ENCODE measurements at places on chromosomes 4 and X.

GRCh38 chr4:184255361-184255760, 37.7 kb upstream of the ENPP6 start:
- H3K27ac ChIP-seq: no peak overlapping the region
- peak; percentile 16 for DNase-seq
- no peaks in the 10 kb centered on the region for H3K36me3 ChIP-seq
- H3K4me3 ChIP-seq: no peak overlapping the region
- no peaks in the 10 kb centered on the region for H3K27me3 ChIP-seq

DNA sequence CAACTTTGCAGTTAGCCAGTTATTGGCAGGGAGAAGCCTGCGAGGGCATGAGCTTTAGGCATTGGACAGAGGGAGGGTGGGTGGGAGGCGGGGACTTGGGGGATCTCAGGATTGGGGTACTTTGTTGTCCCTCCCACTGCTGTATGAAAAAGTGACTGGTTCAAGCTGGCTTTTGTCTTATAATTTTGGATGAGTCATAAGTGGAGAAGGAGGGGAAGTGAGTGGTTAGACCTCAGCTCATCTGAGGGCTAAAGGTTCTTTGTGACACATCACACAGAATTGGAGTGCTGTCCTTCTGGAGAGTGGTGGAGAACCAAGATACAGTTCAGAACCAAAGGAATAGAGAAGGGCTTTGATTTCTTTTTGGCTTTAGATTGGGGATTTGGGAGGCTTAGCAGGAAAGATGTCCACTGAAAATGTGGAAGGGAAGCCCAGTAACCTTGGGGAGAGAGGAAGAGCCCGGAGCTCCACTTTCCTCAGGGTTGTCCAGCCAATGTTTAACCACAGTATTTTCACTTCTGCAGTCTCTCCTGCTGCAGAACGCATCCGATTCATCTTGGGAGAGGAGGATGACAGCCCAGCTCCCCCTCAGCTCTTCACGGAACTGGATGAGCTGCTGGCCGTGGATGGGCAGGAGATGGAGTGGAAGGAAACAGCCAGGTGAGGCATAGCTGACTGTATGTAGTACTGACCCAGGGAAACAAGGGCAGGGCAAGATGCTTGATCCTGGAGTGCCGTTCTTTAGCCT, at the start of gene SLC4A4:
TSS of gene SLC4A4 (plus strand) at position 175 of the 748 bp plus-strand sequence.
- peaks cover 13% of the 10 kb centered on the region for H3K4me1 ChIP-seq
- H3K27ac ChIP-seq: no peak within 1 kb of the TSS
- H3K27me3 ChIP-seq: peaks cover 17% of the 10 kb centered on the region
- peak; percentile 61 for DNase-seq

- no peak overlapping the region for H3K27ac ChIP-seq
- H3K4me1 ChIP-seq: no peaks in the 10 kb centered on the region
- no peaks in the 10 kb centered on the region for H3K27me3 ChIP-seq
Measured at GRCh38 chr4:88706574-88706973, 8.9 kb upstream of the NAP1L5 start.

- no peaks in the 10 kb centered on the region for H3K36me3 ChIP-seq
- H3K4me3 ChIP-seq: no peak overlapping the region
- H3K4me1 ChIP-seq: peaks cover 42% of the 10 kb centered on the region
Measured at GRCh38 chr4:7761720-7762119, 177.9 kb downstream of the AFAP1 start.

GRCh38 chr4:182699795-182700194, 217.4 kb downstream of the DCTD start:
- DNase-seq: no peak
- no peaks in the 10 kb centered on the region for H3K36me3 ChIP-seq
- no peak overlapping the region for H3K27ac ChIP-seq
- H3K27me3 ChIP-seq: no peaks in the 10 kb centered on the region

- peak overlapping the region; percentile 88 for H3K27ac ChIP-seq
- DNase-seq: peak; percentile 64
- peak overlapping the region; percentile 62 for H3K4me3 ChIP-seq
Measured at GRCh38 chr4:6942238-6942800, 32.7 kb downstream of the TBC1D14 start.

DNA sequence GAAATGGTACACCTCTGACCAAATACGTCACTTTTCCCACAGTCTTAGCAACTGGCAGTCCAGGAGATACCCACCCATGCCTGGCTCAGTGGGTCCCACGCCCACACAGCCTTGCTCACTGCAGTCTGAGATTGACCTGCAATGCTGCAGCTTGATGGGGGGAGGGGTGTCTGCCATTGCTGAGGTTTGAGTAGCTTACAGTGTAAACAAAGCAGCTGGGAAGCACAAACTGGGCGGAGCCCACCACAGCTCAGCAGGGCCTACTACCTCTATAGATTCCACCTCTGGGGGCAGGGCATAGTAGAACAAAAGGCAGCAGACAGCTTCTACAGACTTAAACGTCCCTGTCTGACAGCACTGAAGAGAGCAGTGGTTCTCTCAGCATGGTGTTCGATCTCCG, 52.7 kb downstream of the AMER1 start:
- no peak for DNase-seq
- no peaks in the 10 kb centered on the region for H3K27me3 ChIP-seq
- H3K27ac ChIP-seq: no peak overlapping the region
- no peaks in the 10 kb centered on the region for H3K4me1 ChIP-seq
- no peak overlapping the region for H3K4me3 ChIP-seq

DNA sequence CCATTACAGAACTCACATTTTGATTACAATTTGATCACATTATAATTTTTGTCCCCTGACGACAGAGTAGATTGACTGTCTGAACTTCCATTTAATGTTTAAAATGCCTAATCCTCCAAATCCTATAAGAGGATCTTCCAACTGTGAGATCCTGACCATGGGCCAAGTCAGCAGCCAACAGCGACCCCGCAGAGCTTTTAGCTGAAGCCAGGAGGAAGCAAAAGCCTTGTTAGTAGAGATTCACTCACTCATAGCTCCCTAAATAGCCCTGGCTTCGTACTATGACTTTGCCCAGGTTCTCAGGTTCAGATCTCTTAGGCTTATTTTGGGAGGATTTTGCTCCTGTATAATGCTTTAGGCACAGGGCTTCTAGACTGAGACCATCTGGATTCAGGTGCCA, 413.1 kb downstream of the NKX6-1 start:
- no peaks in the 10 kb centered on the region for H3K27me3 ChIP-seq
- H3K4me1 ChIP-seq: no peaks in the 10 kb centered on the region
- H3K27ac ChIP-seq: no peak overlapping the region
- no peak for DNase-seq
- no peak overlapping the region for H3K4me3 ChIP-seq

DNA sequence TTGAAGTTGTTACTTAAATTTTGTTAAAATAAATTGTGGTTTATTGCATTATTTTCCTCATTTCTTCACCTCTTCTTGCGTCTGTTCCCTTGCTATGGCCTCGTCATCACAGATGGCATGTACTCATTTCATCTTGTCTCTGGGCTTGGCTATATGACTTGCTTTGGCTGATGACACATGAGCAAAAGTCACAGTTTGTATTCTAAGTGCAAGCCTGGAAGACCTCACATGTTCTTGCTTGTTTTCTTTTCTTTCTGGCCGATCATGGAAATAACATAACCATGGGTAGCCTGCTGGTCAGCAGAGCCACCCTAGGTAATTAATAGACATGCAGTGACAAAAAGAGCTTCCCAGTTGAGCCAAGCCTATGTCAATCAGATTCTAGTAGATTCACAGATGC, 527.9 kb downstream of the SPRY1 start:
- H3K27ac ChIP-seq: no peak overlapping the region
- DNase-seq: no peak
- H3K4me1 ChIP-seq: no peaks in the 10 kb centered on the region
- no peaks in the 10 kb centered on the region for H3K36me3 ChIP-seq
- no peak overlapping the region for H3K4me3 ChIP-seq
- no peaks in the 10 kb centered on the region for H3K27me3 ChIP-seq

DNA sequence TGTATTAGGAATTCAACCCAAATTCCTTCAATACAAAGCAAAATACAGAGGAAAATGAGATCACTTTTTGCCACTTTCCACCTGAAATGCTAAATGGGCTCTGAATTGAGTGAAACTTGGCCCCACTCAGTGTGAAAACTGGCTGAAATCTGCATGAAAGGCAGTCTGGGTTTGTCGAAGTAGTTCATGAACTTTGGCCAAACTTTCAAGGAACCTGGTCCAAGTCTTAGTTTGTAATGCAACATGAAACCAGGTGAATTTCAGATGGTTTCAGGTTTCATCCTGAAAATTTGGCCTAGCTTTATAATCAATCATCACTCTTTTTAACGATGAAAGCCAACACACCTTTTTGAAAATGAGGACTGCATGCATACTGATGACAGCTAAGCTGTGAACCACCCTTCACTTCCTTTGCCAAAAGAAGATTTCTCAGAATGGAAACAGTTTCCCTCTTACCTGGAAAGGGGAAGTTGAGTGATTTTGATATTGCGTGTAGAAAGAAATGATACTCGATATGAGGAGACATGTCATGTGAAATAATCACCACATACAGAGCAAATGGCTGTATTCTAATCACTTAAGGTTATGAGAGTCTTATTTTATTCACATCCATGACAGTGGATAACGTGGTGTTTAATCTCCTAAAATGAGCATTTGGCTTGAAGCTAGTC, 209.9 kb upstream of the ETNPPL start:
- H3K4me3 ChIP-seq: peak overlapping the region; percentile 43
- peaks cover 55% of the 10 kb centered on the region for H3K36me3 ChIP-seq
- H3K27me3 ChIP-seq: no peaks in the 10 kb centered on the region
- H3K4me1 ChIP-seq: peaks cover 37% of the 10 kb centered on the region
- DNase-seq: peak; percentile 35

GRCh38 chrX:131802836-131803626, 220.1 kb upstream of the STK26 start:
- H3K27me3 ChIP-seq: no peaks in the 10 kb centered on the region
- no peak overlapping the region for H3K27ac ChIP-seq
- no peak for DNase-seq
- no peaks in the 10 kb centered on the region for H3K36me3 ChIP-seq
- H3K4me1 ChIP-seq: no peaks in the 10 kb centered on the region

DNA sequence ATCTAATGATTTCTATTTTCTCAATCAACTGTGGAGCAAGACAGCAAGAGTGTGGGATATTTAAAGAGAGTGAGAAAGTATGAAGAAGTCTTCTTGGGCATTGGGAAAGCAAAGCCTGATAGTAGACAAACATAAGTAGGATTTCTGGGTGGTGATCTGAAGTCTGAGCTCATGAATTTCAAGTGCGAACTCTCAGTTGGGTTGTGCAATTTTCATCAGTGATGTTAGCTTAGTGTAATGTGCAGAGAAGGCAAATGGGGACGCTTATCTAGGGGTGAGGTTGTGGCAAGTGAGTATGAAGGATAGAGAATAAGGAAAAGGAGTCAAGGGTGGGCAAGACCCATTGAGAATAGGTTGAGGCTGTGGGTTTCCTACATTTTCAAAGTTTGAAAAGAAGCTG, 23.7 kb downstream of the VGLL1 start:
- peaks cover 4% of the 10 kb centered on the region for H3K4me1 ChIP-seq
- H3K27me3 ChIP-seq: no peaks in the 10 kb centered on the region
- no peaks in the 10 kb centered on the region for H3K36me3 ChIP-seq
- H3K4me3 ChIP-seq: no peak overlapping the region
- DNase-seq: no peak

GRCh38 chr4:17523662-17524061, 8.7 kb downstream of the CLRN2 start:
- H3K4me1 ChIP-seq: no peaks in the 10 kb centered on the region
- no peak overlapping the region for H3K27ac ChIP-seq
- DNase-seq: no peak
- no peaks in the 10 kb centered on the region for H3K36me3 ChIP-seq

DNA sequence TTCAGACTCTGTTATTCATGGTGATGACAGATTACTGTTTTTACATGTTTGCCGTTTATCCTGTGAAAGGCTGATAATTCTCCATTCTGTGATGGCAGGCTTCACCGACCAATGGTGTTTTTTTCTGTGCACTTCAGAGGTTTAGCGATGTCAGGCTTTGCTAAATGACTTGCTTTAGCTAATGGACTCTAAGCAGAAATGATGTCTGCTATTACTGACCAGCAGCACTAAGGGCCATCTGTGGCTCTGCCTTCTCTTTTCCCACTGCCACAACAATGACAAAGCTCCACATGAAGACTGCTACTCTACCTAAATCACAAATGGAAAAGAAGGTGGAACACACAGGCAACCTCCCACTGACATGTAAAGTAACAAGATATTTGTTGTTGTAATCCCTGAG, 68.4 kb upstream of the ALB start:
- no peaks in the 10 kb centered on the region for H3K27me3 ChIP-seq
- H3K36me3 ChIP-seq: no peaks in the 10 kb centered on the region
- no peaks in the 10 kb centered on the region for H3K4me1 ChIP-seq
- no peak overlapping the region for H3K4me3 ChIP-seq
- no peak overlapping the region for H3K27ac ChIP-seq

GRCh38 chr4:10089346-10089745, 27.3 kb downstream of the WDR1 start:
- H3K36me3 ChIP-seq: peaks cover 88% of the 10 kb centered on the region
- DNase-seq: no peak
- no peak overlapping the region for H3K27ac ChIP-seq
- H3K4me1 ChIP-seq: peaks cover 39% of the 10 kb centered on the region

GRCh38 chrX:74377282-74377681, 44.0 kb upstream of the SLC16A2 start:
- no peak for DNase-seq
- H3K27ac ChIP-seq: no peak overlapping the region
- H3K4me1 ChIP-seq: no peaks in the 10 kb centered on the region

GRCh38 chr4:26464420-26465095, 25.7 kb downstream of the CCKAR start:
- no peak overlapping the region for H3K27ac ChIP-seq
- H3K27me3 ChIP-seq: no peaks in the 10 kb centered on the region
- no peaks in the 10 kb centered on the region for H3K36me3 ChIP-seq

- no peaks in the 10 kb centered on the region for H3K36me3 ChIP-seq
- H3K4me3 ChIP-seq: no peak overlapping the region
- H3K4me1 ChIP-seq: no peaks in the 10 kb centered on the region
- peaks cover 3% of the 10 kb centered on the region for H3K27me3 ChIP-seq
- H3K27ac ChIP-seq: no peak overlapping the region
- DNase-seq: no peak
Measured at GRCh38 chr4:151489462-151490203, 80.7 kb downstream of the FHIP1A start.

GRCh38 chr4:7434766-7435150, at the start of gene PSAPL1:
Gene PSAPL1 (minus strand): TSS chr4:7434930. CDS start chr4:7434879, 51 bp downstream.
- no peaks in the 10 kb centered on the region for H3K4me1 ChIP-seq
- H3K27me3 ChIP-seq: no peaks in the 10 kb centered on the region
- no peak within 1 kb of the TSS for H3K4me3 ChIP-seq
- no peak within 1 kb of the TSS for H3K27ac ChIP-seq
- no peak for DNase-seq

DNA sequence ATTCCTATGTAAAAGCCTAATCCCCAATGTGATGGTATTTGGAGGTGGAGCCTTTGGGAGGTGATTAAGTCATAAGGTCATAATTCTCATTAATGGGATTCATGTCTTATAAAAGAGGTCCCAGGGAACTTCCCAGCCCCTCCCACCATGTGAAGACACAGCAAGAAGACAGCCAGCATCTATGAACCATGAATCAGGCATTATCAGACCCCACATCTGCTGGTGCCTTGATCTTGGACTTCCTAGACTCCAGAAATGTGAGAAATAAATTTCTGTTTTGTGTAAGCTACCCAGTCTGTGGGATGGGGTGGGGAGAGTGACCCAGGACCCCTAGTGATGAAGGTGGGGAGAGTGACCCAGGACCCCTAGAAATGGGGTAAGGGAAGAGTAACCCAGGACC, 6.1 kb upstream of the DAPP1 start:
- no peak overlapping the region for H3K27ac ChIP-seq
- no peak for DNase-seq
- peaks cover 6% of the 10 kb centered on the region for H3K27me3 ChIP-seq
- no peaks in the 10 kb centered on the region for H3K36me3 ChIP-seq
- H3K4me1 ChIP-seq: peaks cover 24% of the 10 kb centered on the region
- H3K4me3 ChIP-seq: no peak overlapping the region

GRCh38 chr4:31360786-31361185, 640.6 kb downstream of the PCDH7 start:
- H3K4me3 ChIP-seq: no peak overlapping the region
- no peak for DNase-seq
- no peak overlapping the region for H3K27ac ChIP-seq
- H3K4me1 ChIP-seq: no peaks in the 10 kb centered on the region
- H3K27me3 ChIP-seq: no peaks in the 10 kb centered on the region
- H3K36me3 ChIP-seq: no peaks in the 10 kb centered on the region

All from activated CD8-positive, alpha-beta T cell treated with anti-CD3 and anti-CD28 coated beads, Interleukin-2, amount 10 ng/mL, durations not matched to agents 7 days and 5 days (primary cell).